ENCODE measurements at places on chromosomes 12 and 14.

GRCh38 chr12:76866726-76867125 is 12.1 kb downstream of the CSRP2 start:
- no peak for DNase-seq

- DNase-seq = no peak
Observed at GRCh38 chr12:65926119-65926908, 102.0 kb downstream of the HMGA2 start.

GRCh38 chr12:62250671-62251608 is 9.3 kb upstream of the USP15 start:
- no peak for DNase-seq

DNA sequence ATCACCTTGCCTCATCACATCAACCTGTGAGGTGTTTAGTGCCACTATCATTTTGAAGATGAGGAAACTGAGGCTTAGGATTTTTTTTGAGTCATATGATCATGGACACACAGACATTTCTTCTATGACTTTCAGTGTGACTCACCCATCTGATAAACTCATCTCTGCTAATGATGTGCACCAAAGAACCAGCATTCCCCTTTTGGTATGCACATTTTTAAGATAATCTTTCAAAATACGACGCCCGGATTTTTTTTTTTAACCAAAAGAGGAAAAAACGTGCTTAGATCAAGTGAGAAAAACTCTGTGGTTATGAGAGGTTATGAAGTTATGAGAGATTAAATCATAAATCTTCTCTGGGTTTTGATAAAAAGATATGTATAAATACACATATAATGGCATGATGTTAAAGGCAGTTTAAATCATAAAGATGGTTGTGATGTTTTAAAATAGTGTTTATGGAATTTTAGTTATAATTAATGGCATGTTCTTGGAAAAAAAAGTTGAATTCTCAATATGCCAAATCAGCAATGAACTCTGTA is 948.1 kb downstream of the TMTC2 start:
- no peak for DNase-seq

GRCh38 chr14:92484132-92484823 is 29.3 kb upstream of the RIN3 start:
- DNase-seq = no peak

Data from stimulated activated CD4-positive, alpha-beta T cell treated with anti-CD3 and anti-CD28 coated beads, Interleukin-4, amount 100 ng/mL, for 4 hours (primary cell).